ENCODE measurements at places on chromosomes 4 and X.

GRCh38 chr4:105808750-105809041 lies 86.6 kb upstream of the NPNT start:
- H3K27ac ChIP-seq: peak overlapping the region; percentile 54
- no peaks in the 10 kb centered on the region for H3K36me3 ChIP-seq
- no peaks in the 10 kb centered on the region for H3K27me3 ChIP-seq
- DNase-seq: no peak
- peaks cover 13% of the 10 kb centered on the region for H3K4me1 ChIP-seq

GRCh38 chrX:148371291-148371690 lies 129.1 kb upstream of the AFF2 start:
- no peaks in the 10 kb centered on the region for H3K27me3 ChIP-seq
- DNase-seq: no peak
- no peaks in the 10 kb centered on the region for H3K4me1 ChIP-seq
- H3K27ac ChIP-seq: no peak overlapping the region
- H3K36me3 ChIP-seq: no peaks in the 10 kb centered on the region

DNA sequence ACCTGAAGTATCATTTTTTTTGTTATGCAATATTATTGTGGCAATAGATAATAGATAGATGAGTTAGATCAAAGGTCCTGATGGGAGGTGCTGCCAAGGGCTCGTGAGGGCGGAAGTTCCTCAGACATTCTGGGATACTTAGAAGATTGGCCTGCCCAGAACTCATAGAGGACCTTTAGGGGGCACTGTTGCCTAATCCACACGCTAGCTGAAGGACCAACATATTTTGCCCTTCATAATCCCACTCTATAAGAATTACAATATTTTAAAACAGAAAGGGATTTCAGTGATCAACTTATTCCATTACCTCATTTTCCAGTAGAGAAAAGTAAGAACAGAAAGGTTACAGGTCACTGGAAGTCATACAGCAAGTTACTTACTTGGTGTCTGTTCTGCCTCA lies 22.9 kb upstream of the COX7B2 start:
- no peak for DNase-seq
- peaks cover 14% of the 10 kb centered on the region for H3K27me3 ChIP-seq
- H3K4me1 ChIP-seq: peaks cover 7% of the 10 kb centered on the region
- H3K36me3 ChIP-seq: no peaks in the 10 kb centered on the region

- no peak overlapping the region for H3K27ac ChIP-seq
- H3K4me3 ChIP-seq: no peak overlapping the region
- DNase-seq: no peak
Observed at GRCh38 chr4:20326977-20327376, 75.3 kb downstream of the SLIT2 start.

DNA sequence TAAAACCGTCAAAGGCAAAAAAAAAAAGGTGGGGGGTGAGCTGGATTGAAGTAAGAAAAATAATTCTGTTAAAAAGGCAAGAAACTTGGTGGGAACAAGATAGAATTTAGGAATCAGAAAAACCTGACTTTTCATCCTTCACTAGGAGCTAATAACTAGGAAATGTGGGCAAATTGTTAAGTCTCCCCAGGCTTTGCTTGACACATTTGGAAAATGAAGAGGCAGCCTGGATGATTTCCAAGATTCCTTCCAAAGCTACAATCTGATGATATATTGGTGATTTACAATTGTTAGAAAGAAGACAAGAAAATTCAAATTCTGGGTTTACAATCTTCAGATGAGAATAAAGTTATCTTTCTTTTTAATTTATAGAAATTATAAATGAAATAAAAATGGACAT lies 1062.5 kb downstream of the ADGRL3 start:
- no peak overlapping the region for H3K27ac ChIP-seq

- H3K4me1 ChIP-seq: peaks cover 3% of the 10 kb centered on the region
- no peaks in the 10 kb centered on the region for H3K27me3 ChIP-seq
- DNase-seq: no peak
- no peak overlapping the region for H3K4me3 ChIP-seq
- no peak overlapping the region for H3K27ac ChIP-seq
Observed at GRCh38 chr4:139889264-139889663, 223.6 kb downstream of the MGST2 start.

- H3K36me3 ChIP-seq: no peaks in the 10 kb centered on the region
- peaks cover 9% of the 10 kb centered on the region for H3K27me3 ChIP-seq
- H3K4me3 ChIP-seq: no peak overlapping the region
- DNase-seq: peak; percentile 92
- H3K4me1 ChIP-seq: no peaks in the 10 kb centered on the region
Observed at GRCh38 chr4:186297013-186297645, 31.1 kb downstream of the F11 start.

DNA sequence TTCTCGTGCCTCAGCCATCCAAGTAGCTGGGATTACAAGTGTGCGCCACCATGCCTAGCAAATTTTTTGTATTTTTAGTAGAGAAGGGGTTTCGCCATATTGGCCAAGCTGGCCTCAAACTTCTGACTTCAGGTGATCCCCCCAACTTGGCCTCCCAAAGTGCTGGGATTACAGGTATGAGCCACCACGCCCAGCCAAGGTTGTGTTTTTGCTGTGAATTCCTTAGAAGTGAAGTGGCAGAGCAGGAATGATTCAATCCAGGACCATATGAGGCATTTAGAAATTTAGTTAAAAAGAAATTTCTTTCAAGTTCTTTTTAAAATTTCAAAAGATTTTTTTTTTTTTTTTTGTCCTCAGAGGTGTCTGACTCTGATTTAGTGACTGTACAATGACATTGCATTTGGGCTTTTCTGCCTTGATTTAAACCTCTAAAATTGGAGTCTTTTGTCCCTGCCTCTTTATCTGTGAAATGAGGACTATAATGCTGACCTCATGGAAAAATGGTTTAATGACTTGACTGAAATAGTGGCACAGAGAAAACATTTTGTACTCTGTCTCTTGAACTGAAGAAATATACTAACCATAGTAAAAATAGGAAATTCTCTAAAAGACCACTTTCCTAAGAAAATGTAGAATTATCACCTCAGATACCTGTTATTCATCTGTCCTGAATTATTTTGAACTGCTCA lies 59.9 kb downstream of the CXCL13 start:
- no peak overlapping the region for H3K27ac ChIP-seq
- no peaks in the 10 kb centered on the region for H3K27me3 ChIP-seq
- no peaks in the 10 kb centered on the region for H3K36me3 ChIP-seq
- no peaks in the 10 kb centered on the region for H3K4me1 ChIP-seq
- H3K4me3 ChIP-seq: no peak overlapping the region
- DNase-seq: no peak

DNA sequence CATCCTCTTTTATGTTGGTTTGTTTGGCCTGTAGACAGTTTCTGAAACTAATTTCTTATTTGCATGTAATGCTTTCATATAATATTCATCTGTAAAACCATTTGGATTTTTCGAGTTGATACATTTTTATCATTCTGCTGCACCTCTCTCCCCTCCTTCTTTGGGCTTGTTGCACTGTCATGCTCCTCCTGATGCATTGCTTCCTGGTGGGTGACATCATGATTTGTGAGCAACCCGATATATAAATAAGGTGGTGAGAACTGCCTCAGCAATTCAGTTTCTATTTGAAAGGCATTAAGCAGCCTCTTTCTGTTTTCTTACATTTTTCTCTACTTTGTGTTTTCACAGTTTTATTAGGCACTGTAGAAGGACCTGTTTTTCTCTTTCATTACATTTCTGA lies 515.7 kb downstream of the RPA4 start:
- H3K4me1 ChIP-seq: peaks cover 12% of the 10 kb centered on the region
- no peaks in the 10 kb centered on the region for H3K27me3 ChIP-seq
- H3K27ac ChIP-seq: peak overlapping the region; percentile 56
- peak; percentile 34 for DNase-seq

GRCh38 chr4:84669201-84669600 lies 86.3 kb downstream of the CDS1 start:
- H3K27ac ChIP-seq: no peak overlapping the region
- no peak overlapping the region for H3K4me3 ChIP-seq
- peaks cover 31% of the 10 kb centered on the region for H3K36me3 ChIP-seq
- peaks cover 12% of the 10 kb centered on the region for H3K4me1 ChIP-seq

GRCh38 chr4:150385606-150386005 lies 196.3 kb upstream of the MAB21L2 start:
- H3K4me1 ChIP-seq: peaks cover 27% of the 10 kb centered on the region
- H3K4me3 ChIP-seq: no peak overlapping the region
- peak; percentile 84 for DNase-seq
- peak overlapping the region; percentile 41 for H3K27ac ChIP-seq

DNA sequence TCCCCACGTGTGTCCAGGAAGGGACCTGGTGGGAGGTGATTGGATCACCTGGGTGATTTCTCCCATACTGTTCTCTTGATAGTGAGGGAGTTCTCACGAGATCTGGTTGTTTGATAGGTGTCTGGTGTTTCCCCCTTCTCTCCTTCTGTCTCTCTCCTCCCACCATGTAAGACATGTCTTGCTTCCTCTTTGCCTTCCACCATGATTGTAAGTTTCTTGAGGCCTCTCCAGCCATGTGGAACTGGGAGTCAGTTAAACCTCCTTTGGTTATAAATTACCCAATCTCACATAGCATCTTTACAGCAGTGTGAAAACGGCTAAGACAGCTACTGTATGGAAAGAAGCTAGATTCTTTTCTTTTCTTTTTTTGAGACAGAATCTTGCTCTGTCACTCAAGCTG lies 21.6 kb upstream of the FGG start:
- peaks cover 12% of the 10 kb centered on the region for H3K27me3 ChIP-seq
- H3K27ac ChIP-seq: no peak overlapping the region
- peaks cover 4% of the 10 kb centered on the region for H3K4me1 ChIP-seq

GRCh38 chrX:154332561-154332960 lies 37.0 kb downstream of the TKTL1 start:
- H3K4me3 ChIP-seq: no peak overlapping the region
- peak; percentile 54 for DNase-seq
- H3K27me3 ChIP-seq: no peaks in the 10 kb centered on the region
- H3K36me3 ChIP-seq: no peaks in the 10 kb centered on the region
- no peak overlapping the region for H3K27ac ChIP-seq

DNA sequence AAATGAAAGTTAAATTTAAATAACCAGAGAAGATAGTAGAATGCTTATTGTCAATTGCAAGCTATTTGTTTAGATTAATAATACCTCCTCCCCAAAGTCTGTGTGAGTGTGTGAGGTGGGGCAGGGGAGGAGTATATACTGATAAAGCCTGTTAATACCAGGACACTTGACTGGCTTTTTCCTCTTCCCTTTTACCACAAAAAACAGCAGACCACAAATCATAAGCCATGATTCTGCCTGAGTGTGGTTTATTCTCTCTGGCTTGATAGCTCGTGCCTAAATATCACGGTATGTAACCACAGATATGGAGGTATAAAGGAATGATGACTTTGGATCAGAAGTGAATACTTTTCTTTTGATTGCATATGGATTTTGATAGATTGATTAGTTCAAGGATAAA lies 21.9 kb upstream of the SCRG1 start:
- DNase-seq: no peak
- H3K36me3 ChIP-seq: no peaks in the 10 kb centered on the region
- peaks cover 33% of the 10 kb centered on the region for H3K4me1 ChIP-seq
- H3K27me3 ChIP-seq: no peaks in the 10 kb centered on the region
- H3K27ac ChIP-seq: no peak overlapping the region
- H3K4me3 ChIP-seq: peak overlapping the region; percentile 45

GRCh38 chr4:141786946-141787345 lies 150.6 kb downstream of the IL15 start:
- no peak overlapping the region for H3K4me3 ChIP-seq
- no peaks in the 10 kb centered on the region for H3K27me3 ChIP-seq
- no peaks in the 10 kb centered on the region for H3K36me3 ChIP-seq
- no peak for DNase-seq
- H3K27ac ChIP-seq: peak overlapping the region; percentile 75

DNA sequence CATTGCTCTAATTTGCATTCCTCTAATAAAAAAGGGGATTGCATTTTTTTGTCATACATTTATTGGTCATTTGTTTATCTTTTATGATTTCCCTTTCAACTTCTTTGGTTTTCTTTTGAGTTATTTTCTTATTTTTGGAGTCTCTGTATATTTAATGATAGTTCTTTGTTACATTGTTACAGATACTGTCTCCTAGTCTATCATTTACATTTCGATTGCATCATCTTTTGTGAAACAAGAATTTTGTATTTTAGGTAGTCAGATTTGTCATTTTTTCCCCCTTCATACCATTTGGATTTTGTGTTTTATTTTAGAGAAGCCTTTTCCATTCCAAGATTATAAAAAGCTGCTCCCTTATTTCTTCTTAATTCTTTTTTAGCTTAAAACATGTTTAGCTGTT lies 37.1 kb downstream of the SNX25 start:
- H3K4me1 ChIP-seq: peaks cover 15% of the 10 kb centered on the region
- no peaks in the 10 kb centered on the region for H3K27me3 ChIP-seq
- no peak for DNase-seq
- no peak overlapping the region for H3K4me3 ChIP-seq

GRCh38 chr4:1622956-1623355 lies 61.2 kb downstream of the FAM53A start:
- H3K4me1 ChIP-seq: no peaks in the 10 kb centered on the region
- no peak overlapping the region for H3K4me3 ChIP-seq
- no peaks in the 10 kb centered on the region for H3K36me3 ChIP-seq
- no peak for DNase-seq
- H3K27me3 ChIP-seq: no peaks in the 10 kb centered on the region

DNA sequence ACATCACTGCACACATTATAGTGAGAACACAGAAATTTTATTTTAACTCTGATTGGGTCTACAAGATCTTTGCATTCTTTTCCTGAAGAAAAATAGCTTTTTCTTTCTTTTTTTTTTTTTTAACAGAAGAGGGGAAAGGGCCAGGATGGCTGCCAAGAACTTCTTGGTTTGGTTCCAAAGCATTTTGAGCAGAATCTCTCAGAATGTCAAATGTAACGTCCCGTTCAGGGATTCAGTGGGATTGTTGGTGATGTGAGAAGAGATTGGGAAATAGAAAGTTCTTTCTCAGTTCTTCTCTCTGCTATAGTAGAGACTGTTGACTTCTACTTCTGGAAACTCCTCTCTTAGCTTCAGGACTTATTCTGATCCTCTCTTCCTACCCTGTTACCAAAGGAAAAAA lies 70.9 kb upstream of the CBR4 start:
- H3K27me3 ChIP-seq: no peaks in the 10 kb centered on the region
- DNase-seq: no peak
- peaks cover 24% of the 10 kb centered on the region for H3K4me1 ChIP-seq

- peaks cover 26% of the 10 kb centered on the region for H3K4me1 ChIP-seq
- DNase-seq: peak; percentile 91
- H3K27ac ChIP-seq: no peak overlapping the region
- H3K36me3 ChIP-seq: no peaks in the 10 kb centered on the region
- peaks cover 6% of the 10 kb centered on the region for H3K27me3 ChIP-seq
- H3K4me3 ChIP-seq: peak overlapping the region; percentile 76
Observed at GRCh38 chr4:8198206-8198905, 734 bp upstream of the SH3TC1 start.

DNA sequence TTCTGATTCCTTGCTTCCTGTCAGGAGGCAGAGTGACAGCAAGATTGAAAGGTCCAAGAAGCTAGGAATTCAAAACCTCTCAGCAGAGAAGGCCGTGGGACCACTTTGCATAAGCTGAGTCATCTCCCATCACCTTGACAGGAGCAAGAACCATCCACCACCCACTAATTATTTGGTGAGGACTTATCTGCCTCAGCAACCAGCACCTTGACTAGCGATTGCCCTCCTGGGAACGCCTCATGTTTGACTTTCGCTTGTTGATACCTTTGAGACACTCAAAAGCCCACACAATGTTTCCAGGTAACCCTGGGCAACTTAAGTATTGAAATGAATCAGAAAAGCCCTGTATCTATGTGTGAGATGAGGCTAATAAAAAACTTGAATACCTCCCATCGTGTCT lies 233.5 kb upstream of the GYPA start:
- no peaks in the 10 kb centered on the region for H3K36me3 ChIP-seq
- H3K27me3 ChIP-seq: peaks cover 29% of the 10 kb centered on the region
- no peak overlapping the region for H3K27ac ChIP-seq
- H3K4me1 ChIP-seq: no peaks in the 10 kb centered on the region
- no peak for DNase-seq

- H3K4me3 ChIP-seq: no peak overlapping the region
- peaks cover 4% of the 10 kb centered on the region for H3K36me3 ChIP-seq
- no peak for DNase-seq
- H3K4me1 ChIP-seq: no peaks in the 10 kb centered on the region
Observed at GRCh38 chr4:25367004-25367621, 9.9 kb upstream of the ANAPC4 start.
